ENCODE measurements at places on chromosomes 1 and 21. TPM values are rescaled to one million over a fixed set of nuclear protein-coding genes. Genes with fewer than 3 reads are reported as not detected.

DNA sequence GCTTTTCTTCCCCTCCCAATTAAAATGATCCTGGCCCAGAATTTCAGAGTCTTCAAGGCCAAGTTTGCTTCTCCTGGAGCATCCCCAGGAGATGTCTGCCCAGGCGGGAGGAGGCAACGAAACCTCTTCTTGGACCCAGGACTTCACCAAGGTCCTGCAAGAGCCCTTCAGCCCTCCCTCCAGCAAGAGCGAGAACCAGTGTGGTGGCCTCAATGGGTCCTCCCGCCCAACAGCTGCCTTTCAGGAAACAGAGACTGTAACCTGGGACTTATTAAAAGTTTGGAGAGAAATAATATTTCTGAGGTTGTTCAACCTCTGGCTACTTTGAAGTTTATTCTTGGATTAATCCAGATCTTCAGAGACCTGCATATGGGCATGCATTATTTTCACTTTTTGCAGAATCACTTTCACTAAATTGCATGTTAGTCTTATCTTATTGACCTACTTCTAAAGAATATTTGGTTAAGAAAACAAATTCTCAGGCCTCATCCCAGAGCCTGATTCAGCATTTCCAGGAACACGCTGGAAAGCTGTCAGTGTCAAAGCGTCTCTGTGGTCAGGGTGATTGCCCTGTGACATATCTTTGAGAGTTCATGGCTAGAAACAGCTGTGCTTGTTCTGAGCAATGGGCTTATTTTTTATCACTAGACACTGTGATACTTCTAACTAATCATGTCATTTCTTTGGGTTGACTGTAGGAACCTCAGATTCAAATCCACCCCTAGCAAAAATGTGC is 66.0 kb upstream of the CLDN14 start:
- no peak for DNase-seq

DNA sequence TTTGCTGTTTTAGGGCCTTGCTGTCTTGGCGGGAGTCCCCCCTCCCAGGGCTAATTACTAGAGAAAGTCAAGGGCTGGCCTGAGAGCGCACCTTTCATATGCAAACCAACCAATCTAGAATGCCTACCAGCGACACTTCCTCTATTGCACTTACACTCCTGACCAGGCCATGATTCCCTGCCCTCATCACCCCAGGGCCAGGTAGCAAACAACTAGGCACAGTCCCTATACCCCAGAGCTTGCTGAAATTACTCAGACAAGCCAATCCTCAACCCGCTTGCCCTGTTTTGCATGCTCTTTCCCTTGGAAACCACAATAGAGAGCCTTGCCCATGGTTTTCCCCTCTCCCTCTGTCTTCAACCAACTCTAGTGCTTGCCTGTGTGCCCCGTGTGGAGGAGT is 70.3 kb downstream of the URB2 start:
- DNase-seq, result no peak

C1orf116 gene
- total RNA-seq, result 45.7 TPM

DNA sequence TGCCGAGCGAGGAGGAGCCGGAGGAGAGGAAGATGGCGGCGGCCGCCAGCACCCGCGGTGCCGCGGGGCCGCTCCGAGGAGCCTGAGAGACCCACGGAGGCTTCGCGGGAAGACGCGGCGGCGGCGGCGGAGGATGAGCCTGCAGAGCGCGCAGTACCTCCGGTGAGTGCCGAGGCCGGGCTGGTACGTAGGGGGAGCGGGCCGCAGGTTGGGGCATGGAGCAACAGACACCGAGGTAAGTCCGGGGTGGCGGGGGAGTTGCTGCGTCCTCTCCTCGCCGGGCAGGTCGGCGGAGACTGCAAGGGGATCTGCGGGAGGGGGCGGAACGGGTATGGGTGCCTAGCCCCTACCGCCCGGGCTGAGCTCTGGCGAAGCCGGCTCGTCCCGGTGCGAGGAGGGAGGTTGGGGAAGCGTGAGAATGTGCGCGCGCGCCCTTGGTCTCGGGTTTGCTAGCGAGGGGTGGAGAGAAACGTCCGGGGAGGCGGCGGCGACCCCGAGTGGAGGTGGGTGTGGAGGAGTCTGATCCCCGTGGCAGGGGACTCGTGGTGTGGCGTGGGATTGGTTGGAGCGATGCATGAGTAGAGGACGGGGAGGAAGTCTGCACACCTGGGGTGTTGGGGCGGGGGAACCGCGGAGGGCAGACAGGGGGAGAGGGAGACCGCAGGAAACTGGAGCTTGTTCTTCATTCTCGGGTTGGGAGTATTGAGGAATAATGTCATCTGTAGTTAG is at the start of gene SMG7:
Gene SMG7, plus strand, starts transcription at position 12 of the 729 bp plus-strand sequence. Its CDS starts 122 bp downstream, at position 134.
- DNase-seq, result peak; percentile 62

TRPM2 gene
- total RNA-seq, result 10.0 TPM

DNA sequence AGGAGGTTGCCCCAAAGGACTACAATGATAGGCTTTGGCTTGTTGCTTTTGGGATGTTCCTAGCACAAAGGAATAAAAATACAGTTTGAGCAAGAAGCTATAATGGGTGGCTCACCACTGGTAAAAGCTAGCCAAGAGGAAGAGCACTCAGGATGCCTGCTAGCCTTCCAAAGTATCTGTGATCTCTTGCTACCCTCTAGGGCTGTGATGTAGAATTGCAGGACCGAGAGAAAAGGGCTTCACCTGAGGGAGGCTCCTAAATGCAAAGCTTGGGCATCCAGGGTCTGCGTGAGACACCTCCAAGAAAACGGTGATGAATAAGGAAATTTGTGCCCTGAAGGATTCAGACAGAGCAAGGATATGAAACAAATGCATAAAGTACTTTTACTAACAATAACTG is 17.7 kb downstream of the IVL start:
- no peak for DNase-seq

- DNase-seq, result no peak
These were observed 8.9 kb upstream of the MUTYH start for GRCh38 chr1:45348966-45349677.

GRCh38 chr1:229567109-229567868 is 8.8 kb upstream of the ABCB10 start:
- no peak for DNase-seq

DNA sequence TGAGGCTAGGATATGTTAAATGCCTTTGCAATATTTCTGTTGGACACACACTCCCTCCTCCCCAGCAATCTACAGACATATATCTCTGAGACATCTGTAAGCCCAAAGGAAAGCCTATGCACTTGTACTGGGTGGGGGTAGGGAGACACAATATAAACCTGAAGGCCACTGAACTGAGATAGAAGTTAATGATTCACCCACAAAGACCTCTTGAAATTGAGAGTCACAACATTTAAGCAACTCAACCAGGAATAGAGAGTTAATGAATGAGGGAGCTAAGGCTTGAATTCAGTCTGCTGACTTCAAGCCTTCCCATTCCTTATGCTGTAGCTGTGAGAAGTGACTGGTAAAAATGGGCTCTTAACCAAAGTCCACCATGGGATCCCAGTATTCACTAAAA is 5.0 kb downstream of the OR10J1 start:
- DNase-seq, result no peak

LCE6A gene
- total RNA-seq, result not detected

DNA sequence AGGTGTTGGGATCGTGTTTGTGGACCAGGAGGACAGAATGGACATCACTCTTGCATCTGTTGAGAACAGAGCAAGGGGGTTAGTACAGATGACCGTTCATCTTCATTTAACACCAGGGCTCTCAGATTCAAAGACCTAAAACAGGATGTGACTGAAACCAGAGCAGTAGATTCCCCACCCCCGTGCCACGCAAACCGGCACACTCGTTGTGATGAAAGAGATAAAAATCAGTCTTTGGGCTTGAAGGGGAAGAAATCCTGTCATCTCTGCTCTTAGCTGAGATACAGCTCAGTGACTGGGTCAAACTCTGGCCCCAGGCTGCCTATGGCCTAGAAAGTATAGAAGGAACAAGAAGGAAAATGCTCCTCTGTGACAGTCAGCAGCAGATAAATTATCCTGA is 146.2 kb upstream of the KRTAP19-8 start:
- DNase-seq, result no peak

ACP6 gene
- 64.9 TPM for total RNA-seq

DNA sequence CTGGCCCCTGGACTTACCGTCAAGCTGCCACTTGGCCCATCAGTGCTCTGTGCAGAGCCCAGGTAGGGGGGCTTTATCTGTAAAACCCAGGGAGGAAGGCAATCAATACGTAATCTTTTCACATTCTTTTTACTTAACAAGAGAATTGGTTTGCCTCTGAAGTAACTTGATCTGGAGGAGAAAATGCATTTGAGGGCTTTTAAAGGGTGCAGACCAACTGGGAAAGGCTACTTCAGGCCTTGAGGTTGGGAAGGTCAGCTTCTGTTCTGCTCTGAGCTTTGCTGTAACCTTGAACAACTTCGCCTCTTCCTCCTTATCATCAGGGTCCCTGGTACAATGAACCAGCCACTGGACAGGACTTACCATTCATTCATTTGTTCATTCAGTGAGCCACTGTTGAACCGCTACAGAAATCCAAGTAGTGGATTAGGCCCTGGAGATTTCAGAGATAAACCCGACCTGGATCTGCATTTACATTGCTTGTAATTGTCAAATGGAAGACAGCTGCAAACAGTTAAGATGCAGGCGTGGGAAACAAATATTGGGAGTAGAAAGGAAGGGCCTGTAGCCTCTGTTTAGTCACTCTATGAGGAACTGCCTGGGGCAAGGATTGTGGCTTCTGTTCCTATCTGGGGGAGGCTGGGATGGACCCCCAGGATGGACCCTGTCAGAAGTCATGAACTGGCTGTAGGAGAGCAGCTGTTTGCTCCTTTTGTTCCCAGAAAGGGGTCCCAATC is 90.9 kb downstream of the MAN1C1 start:
- no peak for DNase-seq

GRCh38 chr1:8461351-8462110 is 143.6 kb downstream of the SLC45A1 start:
- no peak for DNase-seq

LDLRAP1 gene
- total RNA-seq, result 14.4 TPM

- no peak for DNase-seq
These were observed 40.8 kb downstream of the BCAR3 start for GRCh38 chr1:93640656-93641440.

- DNase-seq, result peak; percentile 95
These were observed 101.8 kb downstream of the NFIA start for GRCh38 chr1:61184040-61184713.

SPRR1A gene
- 13.8 TPM for total RNA-seq

DNA sequence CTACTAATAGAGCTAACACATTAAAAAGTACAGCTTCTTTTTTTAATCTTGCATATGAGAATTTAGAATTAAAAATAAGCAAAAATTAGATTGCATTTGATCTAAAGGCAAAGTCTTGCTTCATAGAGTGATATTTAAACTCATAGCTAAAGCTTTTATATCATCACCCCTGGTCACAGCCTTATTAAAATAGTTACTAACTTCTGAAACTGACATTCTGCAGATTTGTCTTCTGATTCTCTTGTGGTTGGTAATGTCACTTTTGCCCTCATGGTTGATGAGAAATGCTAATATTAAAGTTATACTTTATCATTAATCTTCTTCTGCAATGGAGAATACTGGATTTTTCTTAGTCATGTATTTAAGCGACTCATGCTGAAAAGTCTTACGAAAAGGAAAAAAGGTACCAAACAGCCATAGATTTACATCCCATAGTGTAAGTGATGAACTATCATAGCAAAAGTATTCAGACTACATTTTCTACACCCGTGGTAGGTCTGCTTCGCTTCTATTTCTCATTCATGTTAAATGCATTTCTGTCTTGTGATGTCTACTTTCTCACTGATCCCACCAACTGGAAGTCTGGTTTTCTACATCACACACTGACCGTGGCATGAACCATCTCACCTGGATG is 330.5 kb upstream of the B3GALT2 start:
- DNase-seq, result no peak

GRCh38 chr1:3695326-3696217 is 43.3 kb downstream of the TP73 start:
- DNase-seq, result no peak

- DNase-seq, result no peak
These were observed 177.8 kb downstream of the GIPC2 start for GRCh38 chr1:78223417-78224215.

UTS2 gene
- total RNA-seq, result not detected

CHIA gene
- total RNA-seq, result not detected

DNA sequence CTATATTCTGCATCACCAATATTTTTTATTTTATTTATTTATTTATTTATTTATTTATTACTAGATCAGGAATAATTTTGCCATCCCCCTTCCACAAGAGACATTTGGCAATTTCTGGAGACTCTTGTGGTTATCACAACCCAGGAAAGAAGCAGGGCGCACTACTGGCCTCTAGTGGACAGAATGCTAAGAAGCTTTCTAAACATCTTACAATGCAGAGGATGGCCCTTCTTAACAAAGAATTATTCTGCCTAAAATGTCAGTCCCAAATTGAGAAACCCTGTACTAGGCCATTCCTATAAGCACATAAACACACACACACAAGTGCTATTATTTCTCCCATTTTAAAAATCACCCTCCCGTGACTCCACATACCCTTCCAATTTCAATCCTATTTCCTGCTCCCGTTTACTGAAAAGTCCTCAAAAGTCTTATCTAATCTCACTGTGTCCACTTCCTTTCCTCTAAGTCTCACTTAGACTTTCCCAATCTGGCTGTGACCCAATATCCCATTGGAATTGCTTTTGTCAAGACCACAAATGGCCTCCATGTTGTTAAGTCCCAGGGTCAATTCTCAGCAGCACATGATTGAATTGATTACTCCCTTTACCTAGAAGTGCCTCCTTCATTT is 43.7 kb upstream of the RNF11 start:
- peak; percentile 70 for DNase-seq

GRCh38 chr1:146036241-146036964 is 14.9 kb upstream of the HJV start:
- no peak for DNase-seq

DNA sequence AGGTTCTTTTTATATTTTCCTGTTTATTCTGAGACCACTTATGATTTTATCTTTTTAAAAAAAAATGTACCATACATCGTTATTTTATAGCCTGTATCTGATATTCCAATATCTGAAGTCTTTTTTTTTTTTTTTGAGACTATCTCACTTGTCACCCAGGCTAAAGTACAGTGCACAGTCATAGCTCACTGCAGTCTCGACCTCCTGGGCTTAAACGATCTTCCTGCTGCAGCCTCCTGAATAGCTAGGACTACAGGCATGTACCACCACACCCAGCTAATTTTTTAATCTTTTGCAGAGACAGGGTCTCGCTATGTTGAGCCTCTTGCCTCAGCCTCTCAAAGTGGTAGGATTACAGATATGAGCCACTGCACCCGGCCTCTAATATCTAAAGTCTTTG is 25.1 kb downstream of the BCAR3 start:
- no peak for DNase-seq

DNA sequence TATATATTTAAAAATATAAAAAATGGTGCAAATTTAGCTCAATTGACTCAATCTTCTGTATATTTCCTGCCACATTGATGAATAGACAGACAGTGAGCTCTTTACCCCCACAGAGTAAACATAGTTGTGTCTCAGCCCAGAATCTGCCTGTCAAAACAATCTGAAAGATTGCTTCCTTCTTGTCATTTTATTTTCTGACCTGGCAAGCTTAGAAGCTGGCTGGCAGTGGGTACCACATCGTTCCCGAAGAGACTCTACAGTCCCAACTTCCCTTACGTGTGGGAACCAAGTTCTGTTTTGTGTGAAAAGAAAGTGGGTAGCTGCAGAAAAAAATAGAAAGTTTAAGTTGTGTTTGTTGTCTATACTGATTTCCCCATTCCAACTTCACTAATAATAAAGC is 629.3 kb upstream of the NEGR1 start:
- no peak for DNase-seq
